ENCODE measurements at places on chromosomes 12 and 14. TPM values are rescaled to one million over a fixed set of nuclear protein-coding genes. Genes with fewer than 3 reads are reported as not detected.

KCNH3 gene
- not detected for total RNA-seq

COX8C gene
- total RNA-seq, result not detected

DIO2 gene
- total RNA-seq, result not detected

SLC17A8 gene
- total RNA-seq, result not detected

CLEC1B gene
- total RNA-seq, result not detected

ZNF605 gene
- 2.4 TPM for total RNA-seq

LHX5 gene
- not detected for total RNA-seq

GDF3 gene
- 0.79 TPM for total RNA-seq

B4GALNT1 gene
- not detected for total RNA-seq

KLRD1 gene
- 0.20 TPM for total RNA-seq

SRRM4 gene
- total RNA-seq, result not detected

C14orf119 gene
- total RNA-seq, result 45.0 TPM

KRT8 gene
- 11.3 TPM for total RNA-seq

PLEKHH1 gene
- under 0.01 TPM for total RNA-seq

NKX2-1 gene
- total RNA-seq, result under 0.01 TPM

Measured in lung microvascular endothelial cell (primary cell).